ENCODE measurements at places on chromosomes 6 and 20.

DNA sequence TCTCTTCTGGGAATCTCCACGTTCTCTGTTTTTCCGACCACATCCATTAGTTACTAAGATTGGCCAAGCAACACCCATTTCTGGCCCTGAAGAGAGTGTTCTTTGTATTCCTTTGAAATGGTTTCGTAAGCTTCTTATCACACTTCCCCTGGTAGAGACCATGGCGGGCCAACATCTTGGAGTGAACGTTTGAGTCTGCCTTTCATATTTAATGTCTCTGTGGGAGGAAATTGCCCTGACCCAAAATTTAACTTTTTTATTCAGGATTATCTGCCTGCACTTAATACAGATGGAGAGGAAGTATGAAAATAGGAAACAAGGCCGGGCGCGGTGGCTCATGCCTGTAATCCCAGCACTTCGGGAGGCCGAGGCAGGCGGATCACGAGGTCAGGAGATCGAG lies 177.0 kb upstream of the SNX9 start:
- DNase-seq = no peak

GRCh38 chr6:71197780-71198179 lies 90.8 kb upstream of the OGFRL1 start:
- no peak for DNase-seq

DNA sequence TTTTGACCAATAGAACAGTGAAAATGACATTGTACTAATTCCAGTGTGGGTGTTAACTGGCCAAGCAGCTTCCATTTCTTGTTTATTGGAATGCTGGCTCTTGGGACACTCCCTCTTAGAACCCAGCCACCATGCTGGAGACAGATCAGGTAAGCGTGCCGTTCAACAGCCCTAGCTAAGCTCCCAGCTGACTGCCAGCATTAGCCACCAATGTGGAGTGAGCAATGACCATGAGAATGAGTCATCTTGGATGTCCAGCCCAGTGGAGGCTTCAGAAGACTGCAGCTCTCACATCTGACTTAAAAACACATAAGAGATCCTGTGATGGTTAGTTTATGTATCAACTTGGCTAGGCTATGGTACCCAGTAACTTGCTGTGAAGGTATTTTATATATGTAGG lies 3.0 kb upstream of the LINC00237 start:
- DNase-seq = no peak

DNA sequence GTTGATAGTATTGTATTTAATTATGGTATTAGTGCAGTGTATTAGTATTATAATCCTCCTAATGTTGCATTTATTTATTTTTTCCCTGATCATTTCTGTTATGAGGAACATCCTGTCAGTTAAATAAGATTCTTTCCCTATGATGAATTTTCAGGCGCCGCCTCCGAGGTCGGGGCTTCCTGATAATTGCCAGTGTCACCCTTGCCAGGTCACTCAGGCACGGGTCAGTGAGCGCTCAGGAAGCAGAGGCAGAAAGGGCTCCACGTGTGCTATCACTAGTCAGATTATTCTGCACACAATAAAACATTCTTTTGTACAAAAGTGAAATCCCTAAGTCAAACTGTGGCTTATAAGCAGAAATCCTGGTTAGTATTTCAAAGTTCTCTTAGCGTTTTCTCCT lies 64.8 kb downstream of the TSHZ2 start:
- no peak for DNase-seq

- DNase-seq = no peak
Measured at GRCh38 chr6:13030396-13030795, 297.9 kb downstream of the TBC1D7 start.

DNA sequence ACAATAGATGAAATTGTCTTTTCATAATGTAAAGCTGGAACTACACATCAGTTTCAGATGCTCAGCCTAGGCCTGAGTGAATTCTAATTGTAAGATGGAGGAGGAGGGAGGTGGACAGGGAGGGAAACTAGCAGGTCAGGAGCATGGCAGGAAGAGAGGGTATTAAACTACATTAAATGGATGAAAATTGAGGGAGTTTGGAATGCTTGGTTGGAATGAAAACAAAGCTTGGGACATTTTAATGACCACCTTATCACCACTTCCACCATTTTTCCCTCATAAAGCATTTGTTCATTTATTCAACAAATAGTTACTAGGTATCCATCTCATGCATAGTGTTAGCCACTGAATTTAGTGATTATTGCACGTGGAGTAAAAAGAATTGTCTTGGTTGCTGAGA lies 65.0 kb downstream of the KIZ start:
- DNase-seq = no peak

DNA sequence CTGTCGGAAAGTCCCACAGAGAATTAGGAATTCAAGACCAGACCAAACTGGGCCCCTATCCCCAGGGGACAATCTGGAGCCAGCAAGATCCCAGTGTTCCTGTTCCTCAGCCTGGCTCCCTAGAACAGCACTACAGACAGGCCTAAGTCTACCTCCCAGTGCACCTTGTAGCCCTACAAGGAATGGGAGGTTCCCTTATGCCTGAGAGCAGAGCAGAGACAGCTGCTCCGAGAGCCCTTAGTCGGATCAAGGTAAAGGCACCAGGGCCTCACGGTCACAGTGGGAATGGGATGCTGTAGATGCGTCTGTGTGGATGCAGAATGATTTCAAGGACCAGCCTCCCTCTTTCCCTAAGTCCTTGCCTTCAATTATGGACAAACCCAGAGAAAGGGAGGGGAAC lies 204.5 kb upstream of the STXBP5 start:
- no peak for DNase-seq

DNA sequence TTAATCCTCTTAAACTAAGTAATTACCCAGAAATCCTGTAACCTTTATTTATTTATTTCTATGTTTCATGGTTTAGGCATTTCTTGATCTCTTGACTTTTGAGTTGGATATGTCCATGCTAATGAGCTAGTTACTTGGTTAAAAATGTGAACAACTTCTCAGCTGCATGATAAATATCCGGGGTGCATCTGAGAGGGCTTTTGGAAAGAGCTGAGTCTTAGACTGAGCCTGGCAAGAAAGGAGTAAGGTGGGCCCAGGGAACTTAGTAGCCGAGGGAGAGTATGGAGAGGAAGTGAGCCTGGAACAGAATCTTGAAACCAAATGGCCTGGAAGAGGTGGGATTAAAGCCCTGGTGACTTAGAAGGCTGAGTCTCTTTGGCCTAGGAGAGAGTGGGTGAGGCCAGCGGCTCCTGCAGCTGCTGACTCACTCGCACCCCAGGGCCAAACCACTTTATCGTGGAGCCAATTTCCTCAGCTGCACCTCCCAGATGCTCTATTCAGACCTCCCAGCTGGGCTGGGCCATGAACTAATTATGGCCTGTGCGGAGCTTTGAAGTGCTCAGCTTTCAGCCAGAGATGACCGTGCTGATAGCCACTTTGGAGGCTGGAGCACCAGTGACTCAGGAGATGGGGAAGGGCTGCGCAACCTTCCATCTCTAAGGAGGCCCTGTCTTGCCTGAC lies 19.1 kb downstream of the TGM3 start:
- no peak for DNase-seq

DNA sequence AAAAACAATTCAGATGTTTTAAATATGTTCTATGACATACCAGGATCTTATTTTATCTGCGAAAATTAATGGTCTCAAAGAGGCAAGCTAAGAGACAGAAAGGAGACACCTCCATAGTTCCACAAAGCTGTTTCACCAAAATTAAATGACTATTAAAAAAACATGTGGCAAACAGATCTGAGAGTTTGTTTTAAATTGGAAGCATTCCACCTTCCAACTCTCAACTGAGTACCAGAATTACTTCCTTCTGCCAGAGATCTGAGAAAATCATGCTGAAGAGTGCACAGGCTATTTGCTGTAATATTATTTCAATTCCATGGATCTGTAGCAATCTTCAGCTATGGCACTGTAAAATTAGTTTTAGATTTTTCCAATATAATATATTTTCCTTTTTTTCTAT lies 669.5 kb upstream of the MARCKS start:
- DNase-seq = no peak

DNA sequence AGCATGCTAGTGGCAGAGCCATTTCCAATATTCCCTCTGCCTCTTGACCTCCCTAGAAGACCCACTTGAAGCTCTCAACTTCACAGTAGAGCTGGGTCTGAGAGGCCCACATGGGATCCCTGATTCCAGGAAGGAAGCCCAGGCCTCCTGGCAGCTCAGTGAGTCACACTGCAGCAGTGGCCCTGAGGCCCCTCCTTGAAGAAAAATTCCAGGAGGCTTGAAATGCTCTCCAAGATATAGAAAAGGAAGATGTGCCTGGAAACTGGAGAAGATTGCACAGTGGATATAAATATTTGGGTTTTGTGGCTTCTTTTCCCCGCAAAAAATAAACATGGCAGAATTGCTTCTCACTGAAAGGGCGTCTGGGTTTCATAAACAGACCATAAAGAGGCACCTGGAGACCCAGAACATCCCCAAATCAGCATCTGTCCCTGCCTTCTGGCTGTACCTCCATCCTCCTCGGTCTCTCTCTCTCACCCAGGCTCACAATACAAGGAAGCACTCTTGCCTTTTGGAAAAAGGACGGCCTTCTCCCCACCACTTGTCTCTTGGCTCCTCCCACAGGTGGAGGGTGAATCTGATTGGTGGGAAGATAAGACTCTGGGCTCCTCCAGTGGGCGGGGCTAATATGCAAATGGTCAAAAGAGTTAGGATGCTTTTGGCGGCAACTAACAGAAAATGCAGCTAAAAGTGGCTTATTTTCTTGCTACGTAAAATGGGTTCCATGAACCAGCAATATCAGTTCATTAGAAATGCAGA lies 200.0 kb upstream of the SULF2 start:
- no peak for DNase-seq

DNA sequence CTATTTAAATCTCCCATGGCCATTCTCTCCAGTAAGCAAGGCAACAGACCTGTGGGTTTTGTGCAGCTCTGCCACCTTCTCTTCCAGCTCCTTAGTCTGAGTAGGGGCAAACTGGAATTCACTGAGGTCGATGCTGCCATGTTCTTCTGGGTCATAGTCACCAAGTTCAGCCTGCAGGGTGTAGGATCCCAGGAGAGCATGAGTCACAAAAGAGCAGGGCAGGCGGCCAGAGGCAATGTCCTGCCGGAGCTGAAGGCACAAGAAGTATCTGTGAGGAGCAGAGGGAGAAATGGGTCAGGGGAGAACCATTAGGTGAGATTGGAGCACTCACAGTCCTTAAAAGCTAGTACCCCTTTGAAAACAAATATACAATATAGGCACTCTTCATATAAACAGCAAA lies 73.7 kb downstream of the SMLR1 start:
- DNase-seq = no peak

DNA sequence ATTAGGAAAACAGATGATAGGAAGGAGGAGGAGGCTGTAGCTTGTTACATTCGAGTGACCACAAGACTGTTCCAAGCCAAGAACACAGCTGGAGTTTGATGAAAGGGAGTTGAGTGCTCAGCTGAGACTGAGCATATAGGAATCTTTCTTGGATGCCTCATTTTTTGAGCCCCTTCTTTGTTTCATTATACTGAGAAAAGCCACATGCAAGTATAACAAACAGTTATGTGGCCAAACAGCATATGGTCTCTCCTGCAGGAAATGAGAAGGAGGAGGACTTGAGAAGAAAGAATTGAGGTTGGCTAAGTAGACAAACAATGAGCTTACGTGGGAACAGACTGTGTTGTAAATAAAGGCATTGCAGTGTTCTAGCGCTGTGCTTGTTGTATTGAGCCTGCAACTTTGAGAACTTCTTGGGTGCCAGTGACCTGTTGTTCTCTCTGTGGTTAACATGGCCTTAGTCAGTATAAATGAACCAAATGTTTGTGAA lies 78.3 kb downstream of the AKAP7 start:
- DNase-seq = no peak

GRCh38 chr6:47426524-47427302 lies 50.9 kb upstream of the CD2AP start:
- no peak for DNase-seq

- no peak for DNase-seq
Measured at GRCh38 chr20:10110151-10110550, 75.4 kb downstream of the ANKEF1 start.

DNA sequence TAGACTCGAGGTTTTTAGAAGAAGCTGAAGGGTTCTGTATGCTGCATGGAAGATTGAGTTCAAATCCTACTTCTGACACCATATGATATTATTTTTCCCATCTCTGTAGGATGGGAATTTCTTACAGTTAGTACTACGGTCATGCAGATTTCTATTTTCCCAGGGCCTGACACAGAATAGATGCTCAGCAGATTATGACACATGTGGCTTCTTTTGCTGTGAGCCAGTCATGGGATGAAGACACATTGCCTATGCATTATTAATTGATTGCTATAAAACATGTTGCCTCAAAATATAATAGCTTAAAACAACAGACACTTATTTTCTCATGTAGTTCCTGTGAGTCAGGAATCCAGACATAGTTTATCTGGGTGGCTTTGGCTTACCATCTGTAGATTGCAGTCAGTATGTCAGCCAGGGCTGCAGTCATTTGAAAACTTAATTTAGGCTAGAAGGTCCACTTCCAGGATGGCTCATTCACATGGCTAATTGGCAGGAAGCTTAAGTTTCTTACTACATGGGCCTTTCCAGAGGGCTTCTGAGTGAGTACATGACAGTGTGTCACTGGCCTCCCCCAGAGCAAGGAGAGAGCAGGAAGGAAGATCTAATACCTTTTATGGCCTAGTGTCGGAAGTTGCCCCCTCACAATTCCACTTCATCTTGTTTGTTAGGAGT lies 29.5 kb downstream of the TOP1 start:
- DNase-seq = no peak

DNA sequence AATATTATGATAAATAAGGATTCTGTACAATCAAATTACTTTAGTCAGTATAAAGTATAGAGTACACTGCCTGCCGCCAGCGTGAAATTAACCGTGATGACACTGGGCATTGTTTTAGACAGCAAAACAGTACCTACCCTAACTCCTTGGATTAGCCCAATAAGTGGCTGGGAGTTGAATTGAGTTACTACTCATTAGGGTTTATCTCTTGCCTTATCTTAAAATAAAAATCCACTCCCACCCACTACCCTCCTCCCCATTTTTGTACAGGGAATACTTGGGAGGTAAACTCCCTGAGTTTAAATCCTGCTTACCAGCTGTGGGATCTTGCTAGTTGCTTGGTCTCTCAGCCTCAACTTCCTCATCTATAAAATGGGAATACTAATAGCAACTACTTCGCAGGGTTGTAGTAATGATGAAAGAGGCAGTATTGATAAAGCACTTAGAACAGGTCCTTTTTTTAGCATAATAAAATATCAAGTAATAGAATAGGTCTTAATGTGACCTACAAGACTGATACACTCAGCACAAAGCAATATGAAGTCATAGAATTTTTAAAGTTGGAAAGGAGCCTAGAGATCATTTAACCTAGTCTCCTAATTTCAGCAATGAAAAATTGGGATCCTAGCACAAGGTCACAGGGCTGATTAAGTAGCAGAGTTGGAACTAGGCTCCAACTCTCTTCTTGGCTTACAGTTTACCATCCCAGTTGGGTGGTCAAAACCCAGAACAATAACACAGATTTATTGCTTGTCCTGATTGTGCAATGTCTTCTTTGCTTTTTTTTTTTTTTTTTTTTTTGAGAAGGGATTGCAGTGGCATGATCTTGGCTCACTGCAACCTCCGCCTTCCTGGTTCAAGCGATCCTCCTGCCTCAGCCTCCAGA lies 23.8 kb downstream of the PHACTR2 start:
- no peak for DNase-seq

GRCh38 chr6:168198302-168199180 lies 119.5 kb upstream of the FRMD1 start:
- no peak for DNase-seq

Measured in neuronal stem cell (in vitro differentiated cells).